Chondrocyte (in vitro differentiated cells): ENCODE measurements at places on chromosomes 2 and 18. TPM values are rescaled to one million over a fixed set of nuclear protein-coding genes. Genes with fewer than 3 reads are reported as not detected.

- DNase-seq = no peak
These were observed 72.3 kb downstream of the FMNL2 start for GRCh38 chr2:152407204-152407721.

CCDC178 gene
- total RNA-seq = not detected in 3 replicates

DNA sequence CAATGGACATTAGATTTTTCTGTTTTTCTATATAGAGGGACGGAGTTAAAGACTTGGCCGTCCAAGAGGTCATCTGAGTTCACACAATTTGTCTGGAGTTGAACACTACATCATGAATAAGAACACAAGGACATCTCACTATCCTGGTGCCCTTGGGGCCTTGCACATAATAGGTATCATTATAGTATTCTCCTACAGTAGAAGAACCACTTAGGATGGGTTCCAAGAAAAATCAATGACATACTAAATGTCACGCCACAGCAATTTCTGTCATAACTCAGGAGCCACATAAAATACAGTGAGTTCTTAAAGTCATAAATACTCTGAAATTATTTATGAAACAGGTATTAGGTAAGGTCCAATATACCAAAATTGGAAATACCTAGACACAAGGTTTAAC, 154.4 kb downstream of the NCKAP5 start:
- DNase-seq = no peak

SYT4 gene
- total RNA-seq = not detected in 3 replicates

COLEC12 gene
- total RNA-seq = 2.1 to 17.8 TPM (median 2.2 TPM) in 3 replicates

FOXI3 gene
- not detected in 3 replicates for total RNA-seq

DNA sequence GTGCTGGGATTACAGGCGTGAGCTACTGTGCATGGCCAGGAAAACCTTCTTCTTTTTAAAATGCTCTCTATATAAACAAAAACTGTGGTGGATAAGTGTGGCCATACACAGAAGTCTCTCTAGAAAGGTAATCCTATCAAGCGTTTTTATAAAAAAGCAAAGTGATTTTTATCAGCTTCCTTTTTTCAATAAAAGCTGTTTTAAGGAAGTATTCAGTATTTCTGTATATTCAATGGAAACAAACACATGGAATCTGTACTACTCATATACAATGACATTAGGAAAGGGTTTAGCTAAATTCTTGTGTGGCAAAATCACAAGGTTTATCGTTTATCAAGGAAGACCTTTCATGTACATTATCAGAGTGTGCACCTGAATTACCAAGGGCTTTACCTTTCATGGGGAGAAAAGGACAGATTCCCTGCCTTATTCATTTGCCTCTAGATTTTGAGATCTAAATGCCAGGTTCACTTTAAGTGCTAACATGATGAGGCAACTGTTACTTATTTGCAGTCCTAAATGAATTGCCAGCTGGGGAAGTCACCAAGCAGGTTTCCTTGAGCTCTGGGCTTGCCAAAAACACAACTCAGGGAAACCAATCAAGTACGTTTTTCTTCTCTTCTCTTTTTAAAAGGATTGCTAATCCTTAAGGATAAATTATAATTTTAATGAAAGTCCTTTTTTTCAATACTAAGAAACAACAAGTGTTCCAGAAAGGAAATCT, 70.8 kb downstream of the RTN4 start:
- DNase-seq = no peak

TNFAIP6 gene
- total RNA-seq = 4.1 to 7.4 TPM (median 4.2 TPM) in 3 replicates

DNA sequence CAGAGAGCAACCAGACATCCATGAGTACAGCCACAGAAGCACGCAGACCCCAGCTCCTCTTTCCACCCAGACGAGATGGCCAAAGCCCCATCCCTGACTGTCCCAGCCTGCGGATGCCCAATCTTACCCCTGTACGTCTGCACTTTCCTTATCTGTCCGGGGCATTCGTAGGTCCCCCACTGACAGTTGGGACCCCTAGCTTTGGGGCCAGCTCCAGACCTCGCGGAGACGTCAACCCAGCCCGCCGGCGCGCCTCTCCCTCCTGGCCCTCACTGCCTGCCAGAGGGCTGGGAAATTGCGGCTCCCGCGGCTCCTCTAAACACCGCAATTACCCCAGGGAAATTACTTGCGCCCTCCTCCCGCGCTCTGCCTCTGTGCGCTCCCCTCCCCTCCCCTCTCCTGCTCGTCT, 2.3 kb downstream of the ECEL1 start:
- no peak for DNase-seq

DNA sequence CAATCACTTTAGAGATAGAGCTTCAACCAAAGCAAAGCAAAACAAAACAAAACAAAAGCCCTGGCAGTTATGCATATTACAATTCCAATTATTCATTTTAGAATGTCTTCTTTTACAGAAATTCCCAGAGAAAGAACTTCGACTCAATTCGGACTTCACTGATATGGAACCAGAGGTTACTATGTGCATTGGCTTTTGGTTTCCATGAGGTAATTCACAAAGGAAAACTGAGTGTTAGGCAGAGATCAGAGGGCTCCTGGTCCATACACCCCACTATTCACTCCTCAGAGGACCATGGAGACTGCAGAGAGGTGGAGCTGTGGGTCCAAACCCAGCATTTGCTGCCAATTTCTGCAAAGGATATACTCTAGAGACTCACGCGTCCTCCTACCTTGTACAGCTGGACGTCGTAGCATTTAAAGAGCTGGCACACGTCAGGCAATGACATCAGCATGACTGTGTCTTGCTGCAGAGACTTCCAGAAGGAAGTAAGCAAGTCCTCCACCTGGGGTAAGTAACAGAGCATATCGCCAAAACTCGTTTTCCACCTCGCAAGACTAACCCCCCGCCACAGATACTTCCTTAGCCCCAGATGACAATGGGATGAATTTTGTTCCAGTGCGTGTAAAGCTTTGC, 31.3 kb upstream of the CREG2 start:
- no peak for DNase-seq

- no peak for DNase-seq
These were observed 500.5 kb upstream of the SYT4 start for GRCh38 chr18:43777636-43778304.
